Activated CD8-positive, alpha-beta memory T cell treated with anti-CD3 and anti-CD28 coated beads, Interleukin-2, amount 10 ng/mL, durations not matched to agents 7 days and 5 days (primary cell): ENCODE measurements at places on chromosomes 5 and 9. TPM values are rescaled to one million over a fixed set of nuclear protein-coding genes. Genes with fewer than 3 reads are reported as not detected.

DNA sequence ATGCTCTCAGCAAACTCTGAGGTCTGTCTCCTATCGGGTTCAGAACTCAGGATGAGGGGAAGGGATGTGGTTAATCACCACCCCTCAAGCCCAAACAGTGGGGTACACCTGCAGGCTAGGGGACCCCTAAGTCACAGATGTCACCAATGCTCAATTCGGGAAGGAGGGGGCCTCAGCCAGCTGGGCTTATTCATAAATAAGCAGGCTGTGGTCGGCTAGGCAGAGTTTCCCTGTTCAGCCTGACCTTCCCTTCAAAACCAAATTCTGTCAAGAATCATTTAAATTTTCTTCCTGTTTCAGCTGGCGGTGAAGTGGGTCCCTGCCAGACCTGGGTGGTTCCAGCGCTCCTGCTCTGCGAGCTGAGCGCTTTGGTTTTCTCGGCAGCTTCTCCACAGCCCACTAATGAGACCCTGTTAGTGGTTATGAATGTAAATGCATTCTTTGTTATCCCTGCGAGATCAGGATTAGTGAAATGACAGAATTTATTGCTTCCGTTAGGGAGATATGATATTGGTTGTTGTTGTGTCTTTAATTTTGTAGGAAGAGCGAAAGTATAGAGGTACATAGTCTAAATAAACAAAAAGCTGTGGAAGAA is 68.3 kb downstream of the AK8 start:
- DNase-seq: peak; percentile 22

Gene SLC25A2
- total RNA-seq: 0.56 TPM

- no peak for DNase-seq
These were observed 38.9 kb downstream of the MTMR12 start for GRCh38 chr5:32273821-32274220.

- no peak for DNase-seq
These were observed 18.0 kb downstream of the KLF4 start for GRCh38 chr9:107471552-107471951.

Gene IFNA13
- not detected for total RNA-seq

Gene TNFSF15
- 0.16 TPM for total RNA-seq

GRCh38 chr9:14277761-14278160 is 36.2 kb downstream of the NFIB start:
- DNase-seq: no peak
